Neural cell (in vitro differentiated cells): ENCODE measurements at places on chromosomes 16 and 17. TPM values are rescaled to one million over a fixed set of nuclear protein-coding genes. Genes with fewer than 3 reads are reported as not detected.

ZNF385C gene
- 0.69 and 2.5 TPM in 2 replicates for polyA plus RNA-seq

TEDC2 gene
- 27.6 and 31.5 TPM in 2 replicates for polyA plus RNA-seq

ARHGDIG gene
- polyA plus RNA-seq: 176 and 247 TPM in 2 replicates

TPSD1 gene
- not detected in 2 replicates for polyA plus RNA-seq

SCNN1G gene
- not detected in 2 replicates for polyA plus RNA-seq

HID1 gene
- 26.6 and 29.8 TPM in 2 replicates for polyA plus RNA-seq

HOXB7 gene
- not detected in 2 replicates for polyA plus RNA-seq

HSF5 gene
- 0.21 and 0.32 TPM in 2 replicates for polyA plus RNA-seq

NEUROD2 gene
- not detected in 2 replicates for polyA plus RNA-seq
